Lower lobe of right lung (tissue), 2 donors: ENCODE measurements at places on chromosomes 16 and 17. TPM values are rescaled to one million over a fixed set of nuclear protein-coding genes. Genes with fewer than 3 reads are reported as not detected.

GRCh38 chr17:45896803-45897693 lies 2.7 kb downstream of the MAPT start:
- H3K4me1 ChIP-seq: peaks cover 30% of the 10 kb centered on the region
- no peak overlapping the region for H3K27ac ChIP-seq
- no peaks in the 10 kb centered on the region for H3K36me3 ChIP-seq
- H3K27me3 ChIP-seq: peaks cover 45% of the 10 kb centered on the region
- H3K4me3 ChIP-seq: no peak overlapping the region

GRCh38 chr16:66502020-66502913 lies 47.7 kb downstream of the TK2 start:
- no peak overlapping the region for H3K4me3 ChIP-seq
- H3K27me3 ChIP-seq: no peaks in the 10 kb centered on the region
- H3K36me3 ChIP-seq: no peaks in the 10 kb centered on the region
- peaks cover 26% of the 10 kb centered on the region for H3K4me1 ChIP-seq
- H3K27ac ChIP-seq: peak overlapping the region; percentile 36

DNA sequence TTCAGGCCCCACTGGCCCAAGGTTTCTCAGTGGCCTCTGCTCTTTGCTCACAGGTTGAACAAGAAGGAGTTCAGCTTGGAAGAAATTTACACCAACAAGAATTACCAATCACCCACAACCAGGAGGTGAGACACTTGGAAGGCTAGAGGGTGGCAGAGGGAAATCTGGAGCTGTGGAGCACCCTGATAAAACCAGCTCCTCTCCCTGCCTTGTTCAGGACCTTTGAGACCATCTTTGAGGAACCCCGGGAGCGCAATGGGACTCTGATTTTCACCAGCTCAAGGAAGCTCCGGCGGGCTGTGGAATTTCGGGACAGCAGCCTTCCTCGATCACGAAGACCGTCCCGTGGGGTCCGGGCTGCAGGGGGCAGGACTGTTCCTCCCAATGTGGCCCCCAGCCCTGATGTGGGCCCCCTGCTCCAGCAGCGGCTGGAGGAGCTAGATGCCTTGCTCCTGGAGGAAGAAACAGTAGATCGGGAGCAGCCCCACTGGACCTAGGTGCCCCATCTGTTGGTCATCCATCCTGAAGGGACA lies 2.4 kb upstream of the FBRS start:
- no peak overlapping the region for H3K4me3 ChIP-seq
- H3K27ac ChIP-seq: no peak overlapping the region

GRCh38 chr17:81804559-81805399 lies 829 bp downstream of the GCGR start:
- H3K4me3 ChIP-seq: no peak overlapping the region
- H3K27me3 ChIP-seq: peaks cover 79% of the 10 kb centered on the region
- no peak for DNase-seq
- peaks cover 10% of the 10 kb centered on the region for H3K4me1 ChIP-seq
- no peaks in the 10 kb centered on the region for H3K36me3 ChIP-seq

DNA sequence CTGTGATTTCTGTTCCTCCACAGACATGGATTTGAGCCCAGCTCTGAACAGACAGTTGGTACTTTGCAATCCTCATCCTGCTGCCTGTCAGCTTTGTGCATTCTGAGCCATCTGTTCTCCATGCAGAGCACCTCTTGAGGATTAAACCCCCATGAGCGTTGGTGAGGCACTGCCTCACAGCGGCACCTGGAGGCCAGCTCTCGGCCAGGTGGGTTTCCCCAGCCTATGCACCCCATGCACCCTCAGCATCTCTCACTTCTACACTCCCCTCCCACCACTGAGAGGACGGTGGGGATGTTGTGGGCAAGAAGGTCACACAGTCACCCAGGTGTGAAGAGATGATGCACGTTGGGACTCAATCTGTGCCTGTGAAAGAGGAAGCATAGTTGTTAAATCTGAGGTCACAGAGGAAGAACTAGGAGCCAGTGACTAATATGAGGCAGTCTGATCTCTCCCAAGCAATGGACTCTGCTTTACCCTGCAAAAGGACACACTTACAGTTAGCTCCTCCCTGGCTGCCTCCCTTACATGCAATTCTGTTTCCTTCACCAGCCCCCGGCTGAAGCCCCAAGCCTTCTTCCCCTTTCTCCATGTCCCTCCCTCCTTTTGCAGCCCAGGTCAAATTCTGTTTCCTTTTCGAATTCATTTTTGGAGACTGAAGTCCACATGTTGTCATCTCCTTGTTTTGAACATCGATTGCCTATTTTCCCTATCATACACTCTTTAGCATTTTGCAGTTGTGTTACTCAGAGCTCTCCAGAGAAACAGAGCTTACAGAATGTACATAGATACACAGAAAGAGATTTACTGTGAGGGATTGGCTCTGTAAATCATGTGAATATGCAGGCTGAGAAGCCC lies 58.5 kb downstream of the HS3ST3B1 start:
- DNase-seq: no peak
- no peak overlapping the region for H3K27ac ChIP-seq
- H3K4me1 ChIP-seq: peaks cover 3% of the 10 kb centered on the region
- H3K36me3 ChIP-seq: no peaks in the 10 kb centered on the region

GRCh38 chr16:47037396-47037745 lies 63.9 kb upstream of the DNAJA2 start:
- peaks cover 4% of the 10 kb centered on the region for H3K4me1 ChIP-seq
- H3K27me3 ChIP-seq: peaks cover 11% of the 10 kb centered on the region
- H3K36me3 ChIP-seq: no peaks in the 10 kb centered on the region
- peak overlapping the region; percentile 55 for H3K27ac ChIP-seq
- H3K4me3 ChIP-seq: peak overlapping the region; percentile 63
- no peak for DNase-seq

GRCh38 chr16:22670551-22671041 lies 143.4 kb upstream of the HS3ST2 start:
- DNase-seq: no peak
- H3K4me1 ChIP-seq: no peaks in the 10 kb centered on the region

GRCh38 chr16:48491517-48491916 lies 106.3 kb upstream of the SIAH1 start:
- H3K4me3 ChIP-seq: no peak overlapping the region
- no peaks in the 10 kb centered on the region for H3K4me1 ChIP-seq
- no peaks in the 10 kb centered on the region for H3K27me3 ChIP-seq

DNA sequence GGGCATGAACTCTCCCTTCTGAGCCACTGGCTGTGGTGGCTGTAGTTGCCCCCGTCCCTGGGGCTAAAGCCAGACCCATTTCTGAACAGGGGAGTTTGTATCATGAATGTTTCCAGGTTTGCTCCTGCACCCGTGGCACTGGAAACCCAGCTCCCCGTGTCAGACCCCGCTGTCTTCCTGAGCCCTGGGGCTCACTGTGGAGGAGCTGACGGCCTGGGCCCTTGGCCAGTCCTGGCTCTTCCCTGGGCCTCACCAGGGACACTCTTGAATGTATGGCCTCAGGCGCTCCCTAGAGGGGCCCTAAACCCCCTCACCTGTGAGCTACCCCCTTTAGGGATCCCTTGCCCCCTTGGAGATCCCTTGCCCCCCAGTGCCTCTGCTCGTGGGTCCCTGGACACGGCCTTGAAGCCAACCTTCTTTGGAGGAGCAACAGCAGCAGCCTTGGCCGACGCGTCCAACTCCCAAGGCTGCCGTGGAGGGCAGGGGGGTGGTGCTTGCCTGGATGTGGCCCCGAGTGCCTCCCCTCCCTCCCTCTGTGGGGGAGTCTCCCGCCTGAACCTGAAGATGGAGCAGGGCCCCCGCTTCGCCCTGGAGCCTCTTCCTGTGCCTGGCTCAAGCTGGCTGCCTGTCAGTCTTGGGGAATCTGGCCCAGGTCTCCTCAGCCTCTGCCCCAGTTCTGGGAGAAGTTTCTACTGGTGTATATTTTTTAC lies 15.9 kb downstream of the CASKIN2 start:
- peaks cover 89% of the 10 kb centered on the region for H3K36me3 ChIP-seq
- no peak for DNase-seq
- peak overlapping the region; percentile 56 for H3K27ac ChIP-seq
- H3K4me3 ChIP-seq: peak overlapping the region; percentile 6

DNA sequence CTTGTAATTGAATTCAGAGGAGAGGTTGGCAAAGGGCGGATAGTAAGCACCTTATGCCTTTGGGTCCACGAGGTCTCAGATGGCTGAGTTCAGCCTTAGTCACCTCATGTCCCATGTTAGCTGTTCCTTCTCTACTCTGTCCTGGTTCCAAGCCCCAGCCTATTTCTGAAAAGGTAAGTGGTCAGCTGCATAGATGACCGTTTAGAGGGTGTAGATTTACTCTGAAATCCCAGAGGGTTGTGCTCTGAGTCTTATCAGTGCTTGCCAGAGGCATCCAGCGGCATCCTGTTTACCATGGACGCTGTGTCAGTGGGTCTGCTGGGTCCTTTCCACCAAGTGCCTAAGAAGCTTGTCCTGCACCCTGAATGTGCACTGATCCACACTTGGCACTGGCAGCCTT lies 1.9 kb downstream of the ZNF778 start:
- H3K27me3 ChIP-seq: no peaks in the 10 kb centered on the region
- peaks cover 37% of the 10 kb centered on the region for H3K36me3 ChIP-seq
- DNase-seq: no peak
- no peak overlapping the region for H3K4me3 ChIP-seq
- no peak overlapping the region for H3K27ac ChIP-seq

DNA sequence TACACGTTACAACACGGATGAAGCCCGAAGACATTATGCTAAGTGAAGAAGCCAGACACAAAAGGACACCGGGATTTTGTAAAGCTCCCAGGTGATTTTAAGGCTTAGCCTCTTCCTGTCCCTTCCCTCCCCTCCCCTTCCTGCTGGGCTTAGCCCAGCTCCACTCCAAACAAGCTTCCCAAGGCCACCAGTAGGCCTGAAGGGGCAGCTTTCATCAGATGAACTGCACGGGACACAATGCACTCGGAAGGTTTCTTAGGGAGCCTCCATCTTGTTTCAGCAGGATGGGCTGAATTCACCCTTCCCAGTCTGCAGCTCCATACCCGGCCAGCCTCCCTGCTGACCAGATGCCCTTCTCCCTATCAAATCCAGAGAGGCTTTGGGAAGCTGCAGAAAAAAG lies 10.4 kb downstream of the MEFV start:
- H3K27ac ChIP-seq: no peak overlapping the region
- no peak for DNase-seq
- H3K4me1 ChIP-seq: no peaks in the 10 kb centered on the region
- peaks cover 3% of the 10 kb centered on the region for H3K36me3 ChIP-seq

- no peak overlapping the region for H3K27ac ChIP-seq
- no peaks in the 10 kb centered on the region for H3K36me3 ChIP-seq
- H3K27me3 ChIP-seq: no peaks in the 10 kb centered on the region
Observed at GRCh38 chr17:77174928-77175661, 34.3 kb downstream of the SEC14L1 start.

DNA sequence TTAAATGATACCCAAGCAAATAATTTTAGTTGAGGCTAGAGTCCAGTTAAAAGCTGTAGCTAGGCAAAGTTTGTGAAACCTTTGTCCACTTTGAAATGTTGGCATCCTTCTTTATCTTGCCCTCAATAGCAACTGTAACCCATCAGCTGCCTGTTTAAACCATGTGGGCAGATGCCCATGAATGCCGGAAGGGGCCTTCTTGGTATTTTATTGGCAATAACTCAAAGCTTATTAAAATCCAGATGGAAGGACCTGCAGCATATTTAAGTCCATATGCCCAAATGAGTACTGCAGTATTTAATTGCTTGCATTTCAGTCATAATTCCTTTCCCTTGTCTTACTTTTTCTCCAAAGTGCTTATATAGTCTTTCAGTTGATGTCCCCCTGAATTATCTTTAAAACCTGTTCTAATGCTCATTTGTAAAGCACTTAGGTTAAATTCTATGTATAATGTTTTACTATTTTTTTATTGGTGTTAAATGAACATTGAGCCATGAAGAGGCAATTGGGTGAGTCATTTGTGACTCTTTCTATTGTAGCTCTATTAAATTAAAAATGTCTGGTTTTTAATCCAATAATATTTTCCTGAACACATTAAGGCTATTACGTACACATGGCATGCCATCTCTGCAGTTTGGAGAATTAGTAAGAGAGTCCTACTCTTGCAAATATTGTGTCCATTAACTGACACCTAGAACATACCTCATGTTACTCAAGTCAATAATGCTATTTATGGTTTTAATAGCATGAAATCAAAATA lies 225.3 kb downstream of the KCNJ2 start:
- no peak for DNase-seq
- no peak overlapping the region for H3K4me3 ChIP-seq
- no peaks in the 10 kb centered on the region for H3K4me1 ChIP-seq
- no peaks in the 10 kb centered on the region for H3K27me3 ChIP-seq
- no peaks in the 10 kb centered on the region for H3K36me3 ChIP-seq

GRCh38 chr17:57034807-57035754 lies 50.0 kb upstream of the AKAP1 start:
- H3K4me3 ChIP-seq: no peak overlapping the region
- H3K36me3 ChIP-seq: no peaks in the 10 kb centered on the region
- peaks cover 6% of the 10 kb centered on the region for H3K27me3 ChIP-seq
- H3K4me1 ChIP-seq: peaks cover 26% of the 10 kb centered on the region
- peak; percentile 62 for DNase-seq

DNA sequence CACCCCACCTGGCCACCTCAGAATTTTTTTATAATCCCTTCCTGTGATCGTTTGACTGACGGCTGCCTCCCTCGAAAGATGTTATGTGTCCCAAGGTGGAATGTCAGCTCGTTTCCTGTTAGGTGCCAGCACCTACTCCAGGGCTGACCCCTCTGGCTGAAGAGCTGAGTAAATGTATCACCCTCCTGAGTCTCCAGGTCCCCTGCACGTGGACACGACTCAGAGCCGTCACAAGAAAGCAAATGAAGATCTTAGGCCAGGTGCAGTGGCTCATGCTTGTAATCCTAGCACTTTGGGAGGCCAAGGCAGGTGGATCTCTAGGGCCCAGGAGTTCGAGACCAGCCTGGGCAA lies 273.2 kb downstream of the C16orf95 start:
- no peak for DNase-seq
- H3K4me1 ChIP-seq: peaks cover 9% of the 10 kb centered on the region
- no peak overlapping the region for H3K4me3 ChIP-seq
- no peaks in the 10 kb centered on the region for H3K36me3 ChIP-seq
- peaks cover 32% of the 10 kb centered on the region for H3K27me3 ChIP-seq

- H3K4me3 ChIP-seq: no peak overlapping the region
- peaks cover 17% of the 10 kb centered on the region for H3K4me1 ChIP-seq
- DNase-seq: no peak
- H3K36me3 ChIP-seq: peaks cover 42% of the 10 kb centered on the region
- H3K27me3 ChIP-seq: no peaks in the 10 kb centered on the region
Observed at GRCh38 chr16:69709456-69710084, 16.8 kb downstream of the NQO1 start.

The KRT36 gene
- not detected for total RNA-seq

The SEZ6 gene
- total RNA-seq: not detected

The MEOX1 gene
- total RNA-seq: 0.86 TPM

The CCL16 gene
- total RNA-seq: 0.50 TPM

The HID1 gene
- 28.6 TPM for total RNA-seq

The CEP295NL gene
- 5.5 TPM for total RNA-seq

The KRT40 gene
- 0.27 TPM for total RNA-seq

The GNG13 gene
- total RNA-seq: not detected

The IL34 gene
- total RNA-seq: 2.6 TPM

The AKTIP gene
- 43.7 TPM for total RNA-seq

The PDE6G gene
- total RNA-seq: 2.0 TPM

The PRSS21 gene
- 26.5 TPM for total RNA-seq

The PRSS33 gene
- not detected for total RNA-seq

The TRIM16 gene
- 20.6 TPM for total RNA-seq
